Heart right ventricle (tissue), 16 donors: ENCODE measurements at places on chromosomes 16 and 17. TPM values are rescaled to one million over a fixed set of nuclear protein-coding genes. Genes with fewer than 3 reads are reported as not detected.

DNA sequence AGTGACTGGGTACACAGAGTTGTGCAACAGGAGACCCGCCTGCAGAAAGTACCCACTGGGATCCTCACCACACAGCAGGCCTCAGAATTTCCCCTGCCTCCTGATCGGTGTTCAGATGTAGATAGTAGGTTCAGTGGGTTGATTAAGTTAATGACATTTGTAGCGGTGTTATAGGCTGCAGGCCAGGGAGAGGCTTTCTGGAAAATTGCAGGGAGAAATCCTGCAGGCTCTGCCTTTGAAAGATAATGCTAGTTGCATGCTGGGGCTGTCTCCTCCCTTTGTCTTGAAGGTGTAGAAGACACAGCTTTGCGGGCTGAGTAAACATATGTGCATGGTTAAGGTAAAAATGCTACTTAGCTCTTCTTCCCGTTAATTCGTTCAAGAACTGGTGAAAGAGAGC lies 406.3 kb upstream of the RBFOX1 start:
- H3K27me3 ChIP-seq, result no peaks in the 10 kb centered on the region
- H3K4me3 ChIP-seq, result no peak overlapping the region
- no peak overlapping the region for H3K27ac ChIP-seq
- no peaks in the 10 kb centered on the region for H3K4me1 ChIP-seq
- no peak for DNase-seq

ARHGAP23 gene
- total RNA-seq, result 57.9 TPM

ACSM3 gene
- 2.3 TPM for total RNA-seq

GRCh38 chr16:22352723-22353122 lies 21.7 kb downstream of the CDR2 start:
- peaks cover 4% of the 10 kb centered on the region for H3K36me3 ChIP-seq
- H3K27me3 ChIP-seq, result no peaks in the 10 kb centered on the region
- no peak for DNase-seq
- peaks cover 16% of the 10 kb centered on the region for H3K4me1 ChIP-seq

NHLRC4 gene
- total RNA-seq, result not detected

DNA sequence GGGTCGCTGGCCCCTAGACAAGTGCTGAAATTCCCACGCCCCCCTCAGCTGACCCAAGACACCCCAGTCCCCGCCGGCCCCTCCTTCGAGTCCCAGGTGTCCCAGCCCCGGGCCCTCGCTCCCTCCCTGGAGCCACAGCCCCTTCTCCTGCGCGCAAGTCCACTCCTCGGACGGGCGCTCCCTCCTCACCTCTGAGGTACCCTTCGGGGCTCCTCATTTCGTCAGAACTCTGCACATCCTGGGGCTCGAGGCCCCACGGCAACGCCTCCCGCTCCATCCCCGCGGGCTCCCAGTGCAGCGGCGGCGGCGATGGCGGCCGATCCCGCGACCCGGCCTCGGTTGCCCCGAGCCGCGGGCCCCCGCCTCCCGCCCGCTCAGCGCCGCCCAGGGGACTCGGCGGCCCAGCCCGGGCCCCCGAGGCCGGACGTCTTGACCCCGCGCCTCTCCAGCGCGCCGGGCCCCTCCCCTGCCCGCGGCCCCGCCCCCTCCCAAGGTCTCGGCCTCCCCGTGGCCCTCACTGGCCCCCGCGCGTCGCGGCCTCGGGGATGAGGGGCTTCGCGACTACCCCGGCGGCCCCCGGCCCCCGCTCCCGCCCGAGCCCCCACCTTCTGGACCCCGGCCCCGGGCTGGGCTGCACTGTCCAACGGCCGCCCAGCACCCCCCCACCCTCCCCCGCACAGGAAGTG lies at the start of gene ZNF768:
Gene ZNF768 (minus strand): TSS at position 430 of the 686 bp plus-strand sequence. CDS start 153 bp downstream, at position 277.
- DNase-seq, result peak; percentile 48
- H3K27me3 ChIP-seq, result no peaks in the 10 kb centered on the region
- H3K4me1 ChIP-seq, result peaks cover 42% of the 10 kb centered on the region
- peaks cover 20% of the 10 kb centered on the region for H3K36me3 ChIP-seq

- H3K4me3 ChIP-seq, result no peak overlapping the region
- no peaks in the 10 kb centered on the region for H3K36me3 ChIP-seq
- no peak overlapping the region for H3K27ac ChIP-seq
- no peak for DNase-seq
- no peaks in the 10 kb centered on the region for H3K4me1 ChIP-seq
Measured at GRCh38 chr16:74748616-74749026, 26.0 kb downstream of the FA2H start.

ATP2C2 gene
- not detected for total RNA-seq

DNA sequence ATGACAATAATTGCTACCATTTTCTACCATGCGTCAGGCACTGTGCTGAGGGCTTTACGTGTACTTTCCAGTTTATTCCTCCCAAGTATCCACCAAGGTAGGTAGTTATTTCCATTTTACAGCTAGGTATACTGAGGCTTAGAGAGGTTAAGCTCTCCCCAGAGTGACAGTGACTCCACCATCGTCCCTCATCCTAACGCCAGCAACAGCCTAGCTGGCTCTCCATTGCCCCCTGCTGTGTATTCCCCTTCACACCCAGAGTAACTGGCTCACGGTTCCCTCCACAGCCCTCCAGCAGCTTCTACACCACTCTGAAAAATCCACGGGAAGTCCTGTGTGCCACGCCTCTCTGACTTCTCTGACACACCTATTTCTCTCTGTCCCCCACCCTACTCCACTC lies 7.1 kb upstream of the ASGR1 start:
- H3K4me1 ChIP-seq, result no peaks in the 10 kb centered on the region
- no peak for DNase-seq
- H3K27ac ChIP-seq, result no peak overlapping the region

LHX1 gene
- not detected for total RNA-seq

GRCh38 chr16:17552351-17552750 lies 81.6 kb upstream of the XYLT1 start:
- no peak overlapping the region for H3K27ac ChIP-seq
- no peak overlapping the region for H3K4me3 ChIP-seq
- H3K4me1 ChIP-seq, result no peaks in the 10 kb centered on the region

MYCBPAP gene
- total RNA-seq, result 1.2 TPM

CDH1 gene
- 0.82 TPM for total RNA-seq

DNA sequence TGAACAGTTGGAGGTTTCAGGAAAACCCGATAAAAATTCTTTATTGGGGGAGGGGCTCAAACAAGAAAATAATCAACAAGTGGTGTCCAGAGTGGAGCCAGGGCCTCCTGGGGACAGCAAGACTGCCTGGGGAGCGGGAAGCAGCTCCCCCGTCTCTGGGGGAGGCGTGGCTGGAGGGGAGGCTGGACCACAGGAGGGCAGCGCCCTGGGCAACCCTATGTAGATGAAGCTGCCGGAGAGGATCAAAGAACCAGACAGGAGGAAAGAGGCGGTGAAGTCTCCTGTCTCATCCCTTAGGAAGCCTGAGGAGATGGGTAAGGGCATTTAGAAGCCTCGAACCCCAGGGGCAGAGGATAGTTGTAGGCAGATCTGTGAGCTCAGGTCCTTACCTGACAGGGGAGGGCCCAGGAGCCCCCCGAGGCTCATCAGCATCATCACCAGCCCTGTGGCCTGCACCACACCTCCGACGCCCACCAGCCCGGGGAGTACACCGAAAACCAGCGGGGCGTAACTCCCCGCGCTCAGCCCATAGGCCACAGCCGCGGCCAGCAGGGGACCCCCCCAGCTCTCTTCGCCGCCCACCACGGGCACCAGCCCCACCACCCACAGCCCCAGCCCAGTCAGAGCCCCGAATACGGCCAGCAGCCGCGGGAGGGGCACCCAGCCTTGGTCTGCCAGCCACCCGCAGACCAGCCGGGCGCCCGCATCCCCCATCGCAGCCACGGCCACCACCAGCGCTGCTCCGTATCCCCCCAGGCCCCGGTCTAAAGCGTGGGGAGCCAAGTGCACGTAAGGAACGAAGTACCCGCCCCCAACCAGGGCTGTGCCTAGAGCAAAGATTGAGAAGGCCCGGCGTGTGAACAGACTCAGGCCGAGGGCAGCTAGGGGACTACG lies 2.0 kb downstream of the SLC16A11 start:
- peak overlapping the region; percentile 54 for H3K4me3 ChIP-seq
- H3K27me3 ChIP-seq, result peaks cover 5% of the 10 kb centered on the region
- peaks cover 26% of the 10 kb centered on the region for H3K4me1 ChIP-seq
- H3K36me3 ChIP-seq, result no peaks in the 10 kb centered on the region
- no peak for DNase-seq

DNA sequence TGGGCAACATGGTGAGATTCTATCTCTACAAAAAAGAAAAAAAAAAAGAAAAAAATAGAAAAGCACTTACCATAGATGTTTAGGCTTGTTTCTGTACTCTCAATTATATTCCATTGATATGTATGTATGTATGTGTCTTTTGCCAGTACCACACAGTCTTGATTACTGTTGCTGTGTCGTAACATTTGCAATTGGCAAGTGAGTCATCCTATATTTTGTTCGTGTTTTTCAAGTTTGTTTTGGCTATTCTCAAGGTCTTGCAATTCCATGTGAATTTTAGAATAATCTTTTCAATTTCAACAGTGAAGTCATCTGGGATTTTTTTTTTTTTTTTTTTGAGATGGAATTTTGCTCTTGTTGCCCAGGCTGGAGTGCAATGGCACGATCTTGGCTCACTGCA lies 19.3 kb downstream of the SPECC1 start:
- no peaks in the 10 kb centered on the region for H3K27me3 ChIP-seq
- no peak for DNase-seq
- H3K36me3 ChIP-seq, result no peaks in the 10 kb centered on the region
- H3K27ac ChIP-seq, result no peak overlapping the region

- no peaks in the 10 kb centered on the region for H3K4me1 ChIP-seq
- H3K36me3 ChIP-seq, result no peaks in the 10 kb centered on the region
- H3K4me3 ChIP-seq, result no peak overlapping the region
- H3K27ac ChIP-seq, result no peak overlapping the region
- peaks cover 26% of the 10 kb centered on the region for H3K27me3 ChIP-seq
Measured at GRCh38 chr16:2848933-2849725, 8.8 kb downstream of the PRSS22 start.

DNA sequence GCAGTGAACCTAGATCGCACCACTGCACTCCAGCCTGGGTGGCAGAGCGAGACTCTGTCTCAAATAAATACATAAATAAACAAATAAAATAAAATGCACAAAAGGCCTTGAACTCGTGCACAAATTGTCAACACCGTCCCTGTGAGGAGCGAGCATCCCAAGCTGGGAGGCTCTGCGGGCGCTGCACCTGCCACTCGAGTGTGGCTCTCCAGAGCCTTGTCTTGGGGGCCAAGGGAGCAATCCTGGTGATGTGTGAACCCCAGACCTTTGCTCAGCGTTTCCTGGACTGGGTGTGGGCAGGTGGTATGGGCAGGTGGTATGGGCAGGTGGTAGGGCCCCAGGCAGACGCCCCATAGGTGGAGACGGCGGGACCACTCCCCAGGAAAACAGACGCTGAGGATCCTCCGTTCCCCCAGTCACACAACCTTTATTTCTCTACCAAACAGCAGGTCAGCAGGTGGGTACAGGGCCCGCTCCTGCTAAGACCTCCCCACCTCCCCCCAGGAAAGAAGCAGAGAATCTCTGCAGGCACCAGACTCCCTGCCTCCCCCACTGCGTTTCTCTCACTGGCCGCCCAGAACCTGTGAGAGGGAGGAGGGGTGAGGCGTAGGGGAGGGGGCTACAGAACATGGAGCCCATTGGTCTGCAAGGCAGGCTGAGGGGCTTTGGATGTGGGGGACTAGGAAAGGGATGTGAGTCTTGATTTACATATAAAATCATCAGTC lies 7.4 kb upstream of the P2RX1 start:
- H3K27ac ChIP-seq, result no peak overlapping the region
- H3K4me3 ChIP-seq, result no peak overlapping the region
- DNase-seq, result no peak
- H3K27me3 ChIP-seq, result no peaks in the 10 kb centered on the region
- no peaks in the 10 kb centered on the region for H3K36me3 ChIP-seq

GRCh38 chr17:42061646-42062487 lies 11.5 kb upstream of the C17orf113 start:
- H3K4me1 ChIP-seq, result peaks cover 5% of the 10 kb centered on the region
- H3K27ac ChIP-seq, result no peak overlapping the region
- H3K27me3 ChIP-seq, result no peaks in the 10 kb centered on the region
- H3K36me3 ChIP-seq, result no peaks in the 10 kb centered on the region
- H3K4me3 ChIP-seq, result no peak overlapping the region

KIF18B gene
- total RNA-seq, result 0.20 TPM

GRCh38 chr16:10609402-10609774 lies 29.0 kb upstream of the EMP2 start:
- peaks cover 19% of the 10 kb centered on the region for H3K4me1 ChIP-seq
- no peak overlapping the region for H3K4me3 ChIP-seq
- H3K36me3 ChIP-seq, result no peaks in the 10 kb centered on the region
- peak overlapping the region; percentile 49 for H3K27ac ChIP-seq

DNA sequence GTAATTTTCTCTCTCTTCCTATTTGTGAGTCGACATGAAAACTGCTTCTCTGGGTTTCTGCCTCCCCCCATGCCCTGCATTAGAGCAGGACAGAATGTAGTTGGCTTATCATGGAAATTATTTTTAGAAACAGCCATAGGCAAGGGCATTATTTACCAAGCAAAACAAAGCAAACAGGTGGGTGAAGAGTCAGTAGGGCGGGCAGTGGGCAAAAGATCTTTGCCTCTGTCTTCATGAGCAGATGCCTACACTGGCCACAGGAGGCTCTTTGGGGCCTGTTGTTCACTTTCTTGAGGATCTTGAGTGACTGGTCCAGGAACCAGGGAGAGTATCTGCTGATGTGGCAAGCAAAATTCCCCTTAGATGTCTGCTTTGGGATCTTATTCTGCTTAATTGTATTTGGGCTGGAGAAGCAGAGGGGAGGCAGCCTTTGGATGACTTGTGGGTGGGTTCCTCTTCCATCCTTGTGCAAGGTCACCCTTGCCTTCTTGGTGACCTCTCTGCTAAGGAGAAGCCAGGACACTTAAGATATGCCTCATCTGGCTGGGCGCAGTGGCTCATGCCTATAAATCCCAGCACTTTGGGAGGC lies 42.5 kb upstream of the CLEC19A start:
- no peak overlapping the region for H3K27ac ChIP-seq
- H3K27me3 ChIP-seq, result no peaks in the 10 kb centered on the region
- no peak overlapping the region for H3K4me3 ChIP-seq
- H3K4me1 ChIP-seq, result no peaks in the 10 kb centered on the region
- H3K36me3 ChIP-seq, result no peaks in the 10 kb centered on the region
- DNase-seq, result no peak

TNFRSF13B gene
- not detected for total RNA-seq

DNA sequence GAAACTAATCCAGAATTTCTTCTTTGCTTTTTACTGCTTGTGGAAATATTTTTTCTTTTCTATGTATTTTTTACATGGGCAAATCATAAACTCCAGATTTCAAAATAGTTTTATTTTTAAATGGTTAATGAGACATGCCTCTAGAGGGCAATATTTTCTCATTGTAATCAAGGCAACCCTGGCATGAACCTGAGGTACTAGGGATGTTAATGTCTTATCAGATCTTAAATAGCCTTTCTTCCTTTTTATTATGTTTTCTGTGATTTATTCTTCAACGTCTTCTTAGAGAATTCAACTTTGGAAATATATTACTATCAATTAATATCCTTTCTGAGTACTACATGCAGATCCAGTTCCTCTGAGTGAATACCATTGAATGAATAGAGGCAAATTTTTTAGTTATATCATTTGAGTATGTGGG lies 324.7 kb downstream of the BCAS3 start:
- no peak overlapping the region for H3K4me3 ChIP-seq
- H3K36me3 ChIP-seq, result no peaks in the 10 kb centered on the region
- H3K27ac ChIP-seq, result no peak overlapping the region
